Esophagus (tissue), 2 donors: ENCODE measurements at places on chromosomes 4 and X. TPM values are rescaled to one million over a fixed set of nuclear protein-coding genes. Genes with fewer than 3 reads are reported as not detected.

ZNF674 gene
- 0.86 TPM for polyA plus RNA-seq

BMX gene
- 0.22 TPM for polyA plus RNA-seq

IQSEC2 gene
- 7.6 TPM for polyA plus RNA-seq

BEND2 gene
- polyA plus RNA-seq = not detected
